ENCODE measurements at places on chromosomes 1 and 21.

DNA sequence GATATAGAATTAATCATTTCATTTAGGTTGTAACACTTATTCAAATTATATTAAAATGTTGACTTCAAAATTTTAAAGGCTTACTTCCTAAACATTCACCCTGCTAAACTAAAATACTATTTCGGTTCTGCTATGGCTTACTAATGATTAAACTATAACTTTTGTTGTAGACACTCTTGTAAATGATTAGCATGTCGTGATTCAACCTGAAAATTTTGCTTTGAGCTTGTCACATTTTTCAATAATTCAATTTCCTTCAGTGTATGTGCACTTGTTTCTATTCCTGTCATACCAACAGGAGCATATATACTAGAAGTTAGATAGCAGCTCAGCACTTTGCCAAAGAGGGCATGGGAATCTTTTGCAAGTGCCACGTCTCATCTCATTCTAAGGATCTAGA, 1018.8 kb downstream of the AMY1C start:
- no peak for DNase-seq

- DNase-seq = no peak
Observed at GRCh38 chr1:86504137-86504479, 35.4 kb downstream of the CLCA1 start.

DNA sequence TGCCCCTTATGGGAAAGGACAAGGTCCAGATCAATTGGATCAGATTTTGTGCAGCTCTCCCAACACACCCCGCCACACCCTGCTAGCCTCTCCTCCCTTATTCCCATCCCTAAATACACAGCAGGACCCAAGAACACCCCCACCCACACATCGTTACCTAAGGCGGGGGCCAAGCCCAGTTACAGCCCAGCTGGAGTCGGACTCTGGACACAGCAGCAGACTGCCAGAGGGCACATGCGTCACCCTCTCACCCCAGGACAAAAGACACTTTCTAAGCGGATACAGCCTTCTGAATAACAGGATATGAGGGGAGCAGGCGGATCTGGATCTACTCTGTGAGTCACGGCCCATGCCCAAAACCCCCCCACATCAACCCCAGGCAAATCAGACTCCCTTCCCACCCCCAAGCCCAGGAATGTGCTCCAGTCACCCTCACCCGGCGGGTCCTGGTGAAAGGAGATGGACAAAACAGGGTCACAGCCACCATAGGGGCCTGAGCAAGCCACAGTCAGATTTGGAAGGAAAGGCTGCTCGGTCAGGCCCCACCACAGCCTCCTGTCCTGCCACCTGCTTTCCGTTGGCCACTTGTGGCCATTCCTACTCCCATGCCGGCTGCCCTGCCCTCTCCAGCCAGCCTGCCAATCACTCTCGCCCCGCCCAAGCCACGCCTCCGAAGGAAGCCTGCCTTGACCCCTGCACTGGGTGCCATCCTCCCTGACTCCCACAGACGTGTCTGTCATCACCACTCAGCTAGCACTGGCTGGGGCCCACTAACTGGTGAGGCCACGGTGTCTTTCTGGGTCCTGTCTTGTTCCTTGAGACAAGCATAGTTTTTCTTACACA, 4.0 kb downstream of the S100A16 start:
- DNase-seq = peak; percentile 49

GRCh38 chr1:185694081-185694480, 40.1 kb upstream of the HMCN1 start:
- DNase-seq = peak; percentile 1

DNA sequence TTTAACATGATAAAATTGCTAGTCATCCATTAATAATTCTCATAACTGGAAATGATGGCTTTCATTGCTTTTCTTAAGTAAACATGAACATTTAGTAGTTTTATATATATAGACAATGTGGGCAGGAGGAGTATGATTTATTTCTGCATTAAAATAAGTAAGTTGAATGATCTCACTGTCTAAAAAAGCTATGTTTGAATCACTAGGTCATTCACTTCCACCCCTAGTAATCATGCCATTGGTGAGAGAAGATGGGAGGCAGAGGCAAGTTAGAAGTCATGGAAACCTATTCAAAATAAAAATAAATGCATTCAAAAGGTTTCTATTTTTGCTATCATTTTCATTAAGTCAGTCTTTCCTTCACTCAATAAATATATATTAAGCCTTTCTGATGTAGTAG, 226.4 kb downstream of the DUSP10 start:
- DNase-seq = no peak

DNA sequence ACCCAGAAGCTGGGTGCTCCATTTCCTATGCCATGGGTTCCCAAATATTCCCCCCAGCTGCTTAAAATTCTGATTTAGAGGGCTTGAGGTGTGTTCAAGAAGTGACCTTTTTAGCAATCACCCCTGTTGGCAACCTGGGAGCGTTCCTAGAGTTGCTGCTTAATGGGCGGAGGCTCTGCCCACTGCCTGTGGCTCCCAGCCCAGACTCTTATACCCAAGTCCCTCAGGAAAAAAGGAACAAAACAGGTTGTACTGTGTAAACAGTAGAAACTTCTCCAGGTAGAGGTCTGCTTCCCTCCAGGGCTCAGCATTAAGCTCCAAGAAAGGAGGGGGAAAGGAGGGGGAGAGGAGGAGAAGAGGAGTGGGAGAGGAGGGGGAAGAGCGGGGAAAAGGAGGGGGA, 14.6 kb upstream of the TENT5C start:
- DNase-seq = no peak
